ENCODE measurements at places on chromosomes 7 and 10.
A peak's percentile ranks its signal among the peaks of the same experiment; 100 is the strongest.

DNA sequence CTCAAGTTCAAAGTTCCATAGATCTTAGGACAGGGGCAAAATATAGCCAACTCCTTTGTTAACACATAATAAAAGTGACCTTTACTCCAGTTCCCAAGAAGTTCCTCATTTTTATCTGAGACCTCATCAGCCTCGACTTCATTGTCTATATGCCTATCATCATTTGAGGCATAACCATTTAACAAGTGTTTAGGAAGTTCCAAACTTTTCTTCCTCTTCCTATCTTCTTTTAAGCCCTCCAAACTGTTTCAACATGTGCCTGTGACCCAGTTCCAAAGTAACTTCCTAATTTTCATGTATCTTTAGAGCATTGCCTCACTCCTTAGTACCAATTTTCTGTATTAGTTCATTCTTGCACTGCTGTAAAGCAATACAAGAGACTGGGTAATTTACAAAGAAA lies 569.1 kb downstream of the ANKRD7 start:
- DNase-seq = no peak

DNA sequence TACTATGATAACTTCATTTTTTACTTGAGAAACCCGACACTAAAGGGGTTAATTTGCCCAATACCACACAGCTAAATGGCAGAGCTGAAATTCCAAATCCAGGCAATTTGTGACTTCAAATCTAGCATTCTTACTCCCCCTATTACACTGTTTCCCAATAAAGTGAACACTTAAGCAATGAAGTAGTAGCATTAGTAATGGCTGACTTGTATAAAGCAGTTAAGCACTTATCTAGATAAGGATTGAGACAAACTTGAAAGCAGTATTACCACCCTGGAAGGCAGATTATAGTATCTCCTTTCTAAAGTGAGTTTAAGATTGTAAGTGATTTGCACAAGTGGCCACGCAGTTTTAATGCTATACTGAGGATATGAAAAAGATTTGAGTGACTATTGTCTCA lies 39.3 kb downstream of the WASL start:
- DNase-seq = no peak

DNA sequence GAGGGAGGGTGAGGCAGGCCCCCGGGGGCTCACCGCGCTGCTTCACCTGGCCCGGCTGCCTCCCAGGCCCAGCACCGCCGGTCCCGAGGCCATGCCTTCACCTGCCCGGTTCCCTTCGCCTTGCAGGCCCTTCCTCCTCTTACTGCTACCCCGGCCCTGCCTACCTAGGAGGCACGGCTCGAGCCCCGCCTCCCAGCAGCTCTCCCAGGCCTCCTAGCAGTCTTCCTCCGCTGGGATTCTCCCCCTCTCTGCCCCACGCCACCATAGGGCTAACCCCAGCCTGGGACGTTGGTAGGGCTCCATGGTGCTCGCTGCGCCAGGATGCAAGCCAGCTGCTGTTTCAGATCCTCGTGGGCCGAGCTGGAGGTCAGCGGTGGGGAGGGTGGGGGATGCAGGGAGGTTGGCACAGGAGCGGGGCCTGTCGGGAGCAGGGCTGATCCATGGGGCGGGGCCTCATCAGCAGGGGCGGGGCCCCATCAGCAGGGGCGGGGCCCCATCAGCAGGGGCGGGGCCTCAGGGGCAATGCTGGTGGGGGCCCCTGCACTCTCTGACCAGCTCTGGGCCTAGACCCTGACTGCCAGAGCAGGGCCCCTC lies 63.3 kb downstream of the RASGEF1A start:
- no peak for DNase-seq

GRCh38 chr10:101840102-101840684 lies 3.4 kb downstream of the KCNIP2 start:
- peak; percentile 58 for DNase-seq

DNA sequence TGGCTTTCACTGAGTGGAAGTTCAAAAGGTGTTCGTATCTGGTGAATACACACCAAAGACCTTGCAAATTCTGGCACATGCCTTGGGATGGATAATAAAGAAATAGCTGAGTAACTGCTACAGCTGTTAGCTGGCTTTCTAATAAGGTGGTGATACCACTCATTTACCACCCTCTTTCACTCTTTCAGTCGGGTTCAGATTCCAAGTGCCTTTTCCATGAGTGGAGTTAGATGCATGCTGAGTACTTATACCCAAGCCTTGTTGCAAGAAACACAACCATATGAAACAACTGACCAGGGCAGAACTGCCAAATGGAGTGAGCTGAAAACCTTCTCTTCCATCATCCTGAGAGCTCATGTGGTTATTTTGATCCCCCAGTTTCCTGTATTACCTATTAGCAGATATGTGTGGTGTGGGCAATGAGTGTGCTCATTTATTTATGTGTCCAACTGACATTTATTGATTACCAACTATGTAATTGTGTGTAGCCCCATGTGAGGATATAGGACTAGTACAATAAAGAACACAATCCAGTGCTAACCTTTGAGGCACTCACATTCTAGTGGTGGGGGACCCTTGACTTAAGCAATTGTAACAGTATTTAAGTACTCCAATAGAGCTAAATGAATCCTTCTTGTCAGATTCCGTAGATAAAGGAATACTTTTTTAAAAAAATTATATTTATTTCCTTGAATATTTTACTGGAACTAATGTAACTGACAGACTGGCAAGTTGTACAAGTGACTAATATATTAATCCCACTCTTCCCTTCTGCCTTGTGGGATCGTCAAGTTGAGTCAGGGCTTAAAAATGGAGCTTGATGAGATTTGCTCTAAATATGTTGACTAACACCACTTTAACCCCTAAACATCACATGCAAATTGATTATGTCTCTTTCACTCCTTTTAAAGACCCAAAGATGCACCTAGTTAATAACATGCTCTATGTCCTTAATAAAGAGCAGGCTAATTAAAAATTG lies 124.7 kb downstream of the ARID5B start:
- DNase-seq = no peak

DNA sequence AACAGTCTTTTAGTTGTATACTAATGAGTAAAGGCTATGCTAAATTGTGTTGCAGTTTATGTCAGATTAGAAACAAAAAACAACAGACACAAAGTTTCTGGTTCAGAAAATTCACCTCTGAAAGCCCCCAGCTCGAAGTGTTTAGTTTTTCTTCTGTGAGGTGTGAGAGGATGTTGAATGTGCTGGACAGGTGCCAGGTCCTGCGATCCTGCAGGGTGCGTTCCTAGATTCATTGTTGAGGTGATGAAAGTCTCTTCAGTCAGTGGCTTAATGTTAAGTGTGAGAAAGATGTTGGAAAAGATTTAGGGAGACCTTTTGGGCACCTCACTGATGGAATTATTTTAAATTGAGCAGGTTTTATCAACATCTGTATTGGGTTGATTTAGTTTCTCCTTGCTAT lies 287.3 kb downstream of the SDK1 start:
- DNase-seq = no peak

DNA sequence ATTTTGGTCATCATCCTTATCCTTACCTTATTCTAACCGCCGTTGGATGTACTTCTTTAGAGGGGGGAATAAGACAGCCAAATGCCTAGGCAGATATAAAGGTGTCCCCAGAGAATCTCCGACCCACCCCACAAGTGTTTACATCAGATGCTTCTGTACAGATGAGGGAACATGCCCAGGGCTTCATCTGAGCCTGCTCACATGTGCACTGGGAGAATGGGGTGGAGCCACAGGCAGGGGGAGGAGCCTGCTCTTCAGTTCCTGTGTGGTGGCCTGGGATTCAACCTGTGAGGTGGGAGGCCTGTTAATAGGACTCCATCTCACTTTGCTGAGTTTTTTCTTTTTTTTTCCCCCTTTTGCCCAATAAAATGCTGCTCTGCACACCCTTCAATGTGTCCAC lies 27.6 kb upstream of the OPTN start:
- peak; percentile 12 for DNase-seq

DNA sequence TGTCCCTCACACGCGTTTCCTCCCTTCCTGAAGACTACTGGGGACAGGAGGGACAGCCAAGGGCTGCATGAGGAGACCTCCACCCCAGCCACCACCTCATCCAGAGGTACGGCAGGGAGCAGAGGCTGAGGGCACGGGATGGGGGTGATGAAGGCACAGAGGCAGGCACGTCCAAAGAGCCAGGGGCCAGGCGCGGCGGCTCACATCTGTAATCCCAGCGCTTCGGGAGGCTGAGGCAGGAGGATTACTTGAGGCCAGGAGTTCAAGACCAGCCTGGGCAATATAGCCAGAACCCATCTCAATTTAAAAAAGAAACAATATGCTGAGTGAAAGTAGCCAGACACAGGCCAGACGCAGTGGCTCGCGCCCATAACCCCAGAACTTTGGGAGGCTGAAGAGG lies 3.3 kb downstream of the MICALL2 start:
- DNase-seq = no peak

- no peak for DNase-seq
Observed at GRCh38 chr10:649445-649797, 40.0 kb downstream of the DIP2C start.

- no peak for DNase-seq
Observed at GRCh38 chr7:30465046-30465810, 13.4 kb downstream of the NOD1 start.

GRCh38 chr10:93226619-93227018 lies 152.9 kb downstream of the CYP26A1 start:
- DNase-seq = no peak

DNA sequence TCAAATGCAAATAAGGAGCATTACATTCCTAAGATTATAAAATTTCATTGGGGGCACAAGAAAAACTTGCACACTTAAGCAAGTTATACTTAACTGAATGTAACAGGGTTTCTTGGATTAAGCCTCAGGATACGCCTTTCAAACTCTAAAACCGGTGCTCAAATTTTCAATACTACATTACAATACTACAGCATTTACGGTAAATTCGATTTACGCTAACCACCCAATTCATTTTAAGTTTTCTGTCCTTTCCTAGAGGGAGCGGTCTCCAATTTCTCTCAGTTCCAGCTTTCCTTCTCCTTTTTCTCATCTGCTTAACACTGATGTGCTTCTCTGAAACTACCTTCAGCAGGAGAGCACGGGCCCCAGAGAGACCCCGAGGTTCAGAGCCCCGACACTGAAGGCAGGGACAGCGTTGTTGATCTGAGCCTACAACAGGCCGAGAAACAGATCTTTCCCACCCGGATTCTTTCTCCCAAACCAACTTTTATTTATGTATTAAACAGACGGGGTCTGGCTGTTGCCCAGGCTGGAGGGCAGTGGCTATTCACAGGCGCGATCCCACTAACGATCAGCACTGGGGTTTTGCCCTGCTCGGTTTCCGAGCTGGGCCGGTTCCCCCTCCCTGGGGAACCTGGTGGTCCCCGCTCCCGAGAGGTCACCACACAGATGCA lies 798 bp downstream of the ZNF425 start:
- DNase-seq = no peak

DNA sequence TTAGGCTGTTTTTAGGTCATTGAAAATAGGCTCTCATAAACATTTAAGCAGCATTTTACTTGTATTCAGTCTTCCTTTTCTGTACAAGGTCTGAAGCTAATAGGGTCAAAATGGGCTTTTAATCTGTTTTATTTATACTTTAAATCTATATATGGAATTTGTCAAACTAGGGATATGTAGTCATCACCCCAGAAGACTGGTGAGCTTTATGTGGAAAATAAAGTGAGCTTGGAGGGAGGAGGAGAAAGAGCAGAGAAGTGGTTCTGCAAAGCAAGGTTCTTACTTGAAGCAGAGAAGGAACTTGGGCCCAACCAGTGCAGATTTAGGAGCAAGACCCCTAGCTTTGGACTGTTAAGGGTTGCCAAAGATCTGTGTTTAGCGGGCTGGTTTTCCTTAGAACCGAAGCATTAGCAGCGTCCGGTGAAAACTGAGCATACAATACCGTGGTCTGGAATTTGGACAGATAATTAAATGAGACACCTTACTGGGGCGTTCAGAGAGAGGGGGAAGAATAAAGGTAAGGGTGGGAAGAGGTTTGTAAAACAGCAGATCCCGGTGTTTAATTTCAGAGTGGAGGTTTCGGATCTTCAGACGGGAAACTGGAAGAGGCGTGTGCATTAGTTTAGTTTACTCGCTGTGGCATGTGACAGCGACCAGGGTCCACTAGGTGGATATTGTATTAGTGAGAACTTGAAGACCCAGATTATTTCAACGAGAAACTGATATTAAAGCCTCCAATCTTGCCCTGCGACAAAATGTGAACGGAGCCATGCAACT lies 2.4 kb downstream of the BAMBI start:
- peak; percentile 25 for DNase-seq
